Testis (tissue), 5 donors: ENCODE measurements at places on chromosomes 6 and 20. TPM values are rescaled to one million over a fixed set of nuclear protein-coding genes. Genes with fewer than 3 reads are reported as not detected.

The KIF25 gene
- polyA plus RNA-seq: 1.1 TPM

The DZANK1 gene
- 11.6 TPM for polyA plus RNA-seq

The BCAS1 gene
- polyA plus RNA-seq: 8.8 TPM

The MDFI gene
- polyA plus RNA-seq: 12.9 TPM

The ZBTB12 gene
- 6.3 TPM for polyA plus RNA-seq

The WFDC12 gene
- polyA plus RNA-seq: not detected

The HSPA12B gene
- polyA plus RNA-seq: 8.0 TPM

The MTG2 gene
- 53.3 TPM for polyA plus RNA-seq

The ADAT2 gene
- 3.6 TPM for polyA plus RNA-seq

The YWHAB gene
- 125 TPM for polyA plus RNA-seq

The ULBP2 gene
- 1.9 TPM for polyA plus RNA-seq

The ACAT2 gene
- polyA plus RNA-seq: 45.9 TPM

The GFOD1 gene
- polyA plus RNA-seq: 2.5 TPM

The IP6K3 gene
- polyA plus RNA-seq: 0.15 TPM

The MYCT1 gene
- polyA plus RNA-seq: 4.3 TPM

The RCAN2 gene
- polyA plus RNA-seq: 17.4 TPM

The CDH26 gene
- polyA plus RNA-seq: 2.0 TPM

The SPDEF gene
- polyA plus RNA-seq: 0.33 TPM

The WFDC10B gene
- 4.3 TPM for polyA plus RNA-seq

The FAM229B gene
- polyA plus RNA-seq: 724 TPM

The AKAP12 gene
- 244 TPM for polyA plus RNA-seq

The CD93 gene
- polyA plus RNA-seq: 14.8 TPM

The LGSN gene
- 0.69 TPM for polyA plus RNA-seq

The PI16 gene
- polyA plus RNA-seq: 79.3 TPM

The MYLK2 gene
- polyA plus RNA-seq: 1.6 TPM

The TAB2 gene
- polyA plus RNA-seq: 45.1 TPM

The MLN gene
- polyA plus RNA-seq: not detected

The SCRT2 gene
- polyA plus RNA-seq: 0.13 TPM

The CST5 gene
- polyA plus RNA-seq: not detected

The KCNK15 gene
- 4.4 TPM for polyA plus RNA-seq

The PHACTR2 gene
- 18.3 TPM for polyA plus RNA-seq

The TMEM14A gene
- 27.4 TPM for polyA plus RNA-seq

The SYS1 gene
- 20.0 TPM for polyA plus RNA-seq

The SEL1L2 gene
- 9.5 TPM for polyA plus RNA-seq

The HDGFL1 gene
- 303 TPM for polyA plus RNA-seq

The PHACTR3 gene
- 1.1 TPM for polyA plus RNA-seq

The C20orf202 gene
- polyA plus RNA-seq: 0.84 TPM

The CLVS2 gene
- 0.24 TPM for polyA plus RNA-seq

The SCAND1 gene
- polyA plus RNA-seq: 45.4 TPM

The RBL1 gene
- 6.0 TPM for polyA plus RNA-seq

The DEF6 gene
- polyA plus RNA-seq: 29.5 TPM

The PSMA7 gene
- polyA plus RNA-seq: 124 TPM

The SMIM8 gene
- polyA plus RNA-seq: 8.5 TPM

The ANKRD66 gene
- 0.83 TPM for polyA plus RNA-seq

The MAS1 gene
- 0.16 TPM for polyA plus RNA-seq

The LRRN4 gene
- polyA plus RNA-seq: 3.1 TPM

The HLA-DQA1 gene
- 33.9 TPM for polyA plus RNA-seq

The TMC2 gene
- 0.59 TPM for polyA plus RNA-seq

The GPR63 gene
- polyA plus RNA-seq: 4.3 TPM

The FIG4 gene
- 16.8 TPM for polyA plus RNA-seq

The PHACTR1 gene
- 5.1 TPM for polyA plus RNA-seq

The MLIP gene
- polyA plus RNA-seq: 1.6 TPM

The LIN28B gene
- polyA plus RNA-seq: 5.7 TPM

The FRMD1 gene
- polyA plus RNA-seq: 8.0 TPM
